Stimulated activated CD4-positive, alpha-beta T cell treated with anti-CD3 and anti-CD28 coated beads, Interleukin-15, amount 100 ng/mL, for 1 hour (primary cell): ENCODE measurements at places on chromosomes 13 and 19.
A peak's percentile ranks its signal among the peaks of the same experiment; 100 is the strongest.

GRCh38 chr13:81021284-81021840, 680.4 kb upstream of the SPRY2 start:
- no peak for DNase-seq

DNA sequence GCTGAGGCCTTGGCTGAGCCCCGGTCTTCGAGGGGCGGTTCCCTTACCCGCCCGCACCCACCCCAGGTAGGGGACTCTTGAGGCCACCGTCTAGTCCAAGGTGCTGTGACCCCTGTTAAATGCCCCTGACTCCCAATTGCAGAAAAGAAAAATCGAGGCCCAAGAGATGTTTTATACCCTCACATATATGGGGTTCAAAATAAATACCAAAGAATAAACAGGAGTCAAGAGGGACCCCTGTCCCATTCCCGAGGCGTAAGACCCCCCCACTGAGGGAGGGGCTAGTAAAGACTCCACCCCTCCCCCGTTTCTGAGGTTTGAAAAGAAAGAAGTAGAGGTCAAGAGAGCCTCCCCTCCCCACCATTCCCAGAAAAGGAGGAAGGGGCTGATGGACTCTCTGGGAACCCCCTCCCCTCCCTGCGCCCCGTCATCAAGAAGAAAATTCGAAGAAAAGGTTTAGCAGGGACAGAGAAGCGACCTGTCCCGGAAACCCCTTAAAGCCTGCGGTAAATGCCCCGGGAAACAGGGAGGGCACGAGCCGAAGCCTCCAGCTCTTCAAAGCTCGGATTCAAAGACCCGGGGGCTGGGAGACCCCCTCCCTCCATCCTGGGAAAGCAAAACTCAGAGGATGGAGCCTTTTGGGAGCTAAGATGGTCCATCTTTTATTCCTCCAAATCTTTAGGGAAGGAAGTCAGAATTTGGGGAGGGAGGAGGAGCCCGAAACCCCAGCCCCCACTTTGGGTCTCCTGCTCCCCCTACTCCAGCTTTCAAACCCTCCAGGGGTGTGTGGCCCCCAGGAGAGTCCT, 755 bp upstream of the RAB3A start:
- DNase-seq = no peak

DNA sequence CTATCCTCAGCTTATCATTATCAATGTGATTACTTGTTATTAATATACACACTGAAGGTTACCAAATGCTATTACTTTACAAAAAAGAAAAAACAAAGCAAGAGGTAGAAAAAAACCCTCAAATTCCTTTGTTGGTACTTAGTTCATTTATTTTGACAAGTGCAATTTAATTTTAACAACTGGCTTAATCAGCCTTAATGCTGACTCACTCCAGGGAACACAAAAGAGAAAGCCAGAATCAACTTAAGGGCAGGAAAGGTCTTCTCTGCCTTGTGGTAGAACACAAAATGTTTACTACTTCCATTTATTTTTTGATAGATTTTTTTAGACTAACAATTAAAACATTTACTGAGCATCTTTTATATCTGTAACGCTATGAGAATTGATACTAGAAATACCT, 417.1 kb downstream of the PCDH17 start:
- no peak for DNase-seq

DNA sequence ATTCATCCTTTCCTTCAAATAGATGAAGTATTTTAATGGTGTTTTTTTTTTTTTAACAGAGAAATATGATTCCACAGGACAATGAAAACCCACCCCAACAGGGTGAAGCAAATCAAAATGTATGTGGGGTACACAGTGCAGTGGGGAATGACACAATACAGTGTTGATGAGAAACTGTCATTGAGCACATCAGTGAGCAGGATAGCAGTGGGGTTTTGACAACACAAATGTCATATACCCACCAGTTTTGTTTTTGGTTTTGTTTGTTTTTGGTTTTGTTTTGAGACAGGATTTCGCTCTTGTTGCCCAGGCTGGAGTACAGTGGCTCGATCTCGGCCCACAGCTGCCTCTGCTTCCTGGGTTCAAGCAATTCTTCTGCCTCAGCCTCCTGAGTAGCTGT, 29.2 kb downstream of the ZNF844 start:
- no peak for DNase-seq

DNA sequence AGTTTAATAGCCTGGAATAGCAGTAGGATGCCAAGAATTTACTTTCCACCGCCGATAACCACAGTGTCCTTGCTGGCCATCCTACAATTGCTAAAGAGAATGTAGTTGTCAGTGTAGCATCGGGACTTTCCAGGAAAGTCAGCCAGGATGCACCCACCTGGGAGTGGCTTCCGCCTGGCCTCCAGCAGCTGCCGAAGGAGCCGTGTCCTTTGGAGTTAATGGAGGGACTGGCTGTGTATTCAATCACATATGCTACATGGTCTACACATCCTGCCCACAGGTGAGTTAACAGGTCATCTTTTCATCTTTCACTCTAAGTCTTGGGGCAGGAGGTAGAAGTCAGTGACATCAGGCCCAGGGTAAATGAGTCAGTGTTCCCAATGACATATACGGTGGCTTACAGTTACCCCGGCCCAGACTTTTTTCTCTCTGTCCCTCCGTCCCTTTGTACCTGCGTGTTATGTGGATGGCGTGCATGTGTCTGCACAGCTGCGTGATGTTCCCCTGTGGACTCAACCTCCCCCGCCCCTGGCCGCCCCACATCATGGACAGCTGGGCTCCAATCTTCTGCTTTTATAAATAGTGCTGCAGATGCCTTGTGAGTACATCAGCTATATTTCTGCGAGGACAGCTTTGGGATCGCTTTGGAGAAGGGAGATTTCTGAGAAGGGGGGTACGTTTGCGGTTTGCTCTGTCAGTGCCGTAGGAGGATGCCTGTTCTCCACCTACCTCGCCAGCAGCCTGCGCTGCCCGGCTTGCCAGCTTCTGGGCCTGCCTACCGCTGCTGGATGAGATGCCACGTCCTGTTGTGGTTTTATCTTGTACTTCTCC, 63.1 kb downstream of the ATP11A start:
- no peak for DNase-seq

- DNase-seq = peak; percentile 25
Measured at GRCh38 chr13:113297370-113298042, 467 bp downstream of the LAMP1 start.

GRCh38 chr13:112959701-112960542, 9.1 kb upstream of the MCF2L start:
- no peak for DNase-seq

DNA sequence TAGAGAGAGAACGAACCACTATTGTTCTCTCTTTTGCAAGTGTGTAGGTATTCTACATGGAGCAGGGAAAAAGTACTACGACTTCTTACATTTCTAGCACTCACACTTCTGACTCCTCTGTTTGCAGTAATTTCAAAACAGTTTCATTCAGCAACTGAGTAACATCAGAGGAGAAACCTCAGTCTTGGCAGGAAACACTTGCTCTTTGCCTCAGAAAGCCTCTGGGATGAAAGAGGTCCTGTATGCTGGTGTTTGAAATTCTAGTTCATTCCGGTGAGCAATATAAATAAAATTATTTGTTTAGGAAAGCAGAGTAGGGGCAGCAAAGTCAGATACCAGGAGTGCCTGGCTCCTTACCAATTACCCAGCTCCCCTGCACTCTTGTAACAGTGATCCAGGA, 595.5 kb downstream of the TBC1D4 start:
- no peak for DNase-seq

- no peak for DNase-seq
Measured at GRCh38 chr13:44685641-44686040, 109.5 kb upstream of the TSC22D1 start.

GRCh38 chr13:77574096-77574495, 38.6 kb downstream of the SCEL start:
- no peak for DNase-seq

DNA sequence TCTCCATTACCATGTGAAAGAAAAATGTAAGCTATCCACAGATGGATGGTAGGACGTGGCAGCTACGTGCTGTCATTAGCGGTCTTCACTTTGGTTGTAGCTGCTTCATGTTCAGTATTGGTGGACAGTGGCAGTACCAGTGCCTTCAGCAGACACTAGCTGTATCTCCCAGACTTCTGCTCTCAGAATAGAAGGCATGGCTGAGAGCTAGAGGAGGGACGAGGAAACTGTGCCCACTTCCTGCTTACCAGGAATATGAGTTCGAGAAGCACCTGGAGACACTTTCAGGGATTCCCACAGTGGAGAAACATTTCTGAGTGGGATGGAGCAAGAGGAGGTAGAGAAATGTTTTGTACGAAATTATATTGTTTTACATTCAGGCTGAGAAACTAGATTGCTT, 6.9 kb upstream of the SHISA2 start:
- DNase-seq = no peak

DNA sequence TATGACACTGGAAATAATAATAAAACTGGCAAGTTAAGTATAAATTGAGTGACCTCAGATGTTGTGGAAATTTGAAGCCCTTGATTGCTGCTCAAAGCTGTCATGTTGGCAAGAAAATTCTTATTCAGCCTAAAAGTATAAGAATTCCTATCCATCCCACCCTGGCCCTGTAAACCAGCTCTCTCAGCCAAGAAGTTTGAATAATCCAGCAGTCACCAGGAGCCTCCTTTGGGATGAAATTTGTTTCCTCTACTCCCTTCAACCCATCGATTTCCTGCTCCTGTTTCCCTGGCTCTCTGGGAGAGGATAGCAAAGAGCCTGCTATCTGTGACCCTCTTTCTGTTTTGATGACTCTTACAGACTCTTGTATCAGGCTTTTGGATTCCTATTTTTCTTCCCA, 169.3 kb downstream of the LHFPL6 start:
- no peak for DNase-seq

GRCh38 chr13:100826441-100826840, 151.8 kb upstream of the TMTC4 start:
- DNase-seq = no peak

- no peak for DNase-seq
Measured at GRCh38 chr19:47104680-47105079, 8.9 kb downstream of the ZC3H4 start.

DNA sequence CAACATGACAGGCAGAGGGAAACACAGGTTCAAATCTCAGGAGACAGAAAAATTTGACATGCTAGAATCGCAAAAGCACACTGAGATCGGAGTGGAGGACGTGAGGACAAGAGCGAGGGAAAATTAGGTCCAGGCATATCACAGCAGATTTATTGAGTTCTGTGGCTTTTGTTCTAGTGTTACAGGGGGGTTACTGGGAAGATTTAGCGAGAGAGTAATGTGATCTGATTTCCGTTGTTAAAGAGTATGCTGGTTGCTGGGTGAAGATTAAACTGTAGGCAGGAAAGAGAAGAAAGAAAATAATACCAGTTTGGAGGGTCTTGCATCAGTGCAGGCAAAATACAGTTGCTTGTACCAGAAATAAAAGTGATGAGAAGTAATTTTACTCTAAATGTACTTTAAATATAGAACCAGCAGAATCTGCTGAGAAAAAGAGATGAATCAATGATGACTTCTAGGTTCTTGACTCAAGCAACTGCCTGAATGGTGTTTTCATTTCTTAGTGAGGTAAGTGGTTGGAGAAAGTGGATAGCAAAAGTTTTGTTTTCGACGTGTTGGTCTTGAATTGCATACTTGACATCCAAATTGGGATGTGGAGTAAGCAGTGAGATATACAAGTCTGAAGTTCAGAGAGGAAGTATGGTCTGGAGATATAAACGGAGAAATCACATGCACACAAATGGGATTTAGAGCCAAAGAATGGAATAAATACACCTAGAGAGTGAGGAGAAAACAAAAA, 35.7 kb downstream of the UFM1 start:
- no peak for DNase-seq

GRCh38 chr19:21264416-21264815, 64.8 kb downstream of the ZNF708 start:
- DNase-seq = no peak

DNA sequence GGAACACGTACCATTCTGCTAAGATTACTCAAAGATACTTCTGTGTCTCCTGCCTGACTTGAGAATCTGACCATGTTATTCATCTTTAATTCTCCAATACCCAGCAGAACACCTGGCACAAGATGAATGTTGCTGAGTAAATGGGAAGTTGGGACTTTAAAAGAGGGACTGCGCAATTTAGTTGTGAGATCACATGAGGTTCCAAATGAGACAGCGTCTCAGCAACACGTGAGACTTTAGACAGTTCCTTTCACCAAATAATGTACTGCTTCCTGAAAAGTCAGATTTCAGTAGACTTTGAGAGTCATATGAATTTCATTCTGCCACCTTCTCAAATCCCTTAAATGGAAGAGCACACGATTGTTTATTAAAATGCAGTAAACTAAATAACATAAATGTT, 36.7 kb downstream of the DOCK9 start:
- no peak for DNase-seq

DNA sequence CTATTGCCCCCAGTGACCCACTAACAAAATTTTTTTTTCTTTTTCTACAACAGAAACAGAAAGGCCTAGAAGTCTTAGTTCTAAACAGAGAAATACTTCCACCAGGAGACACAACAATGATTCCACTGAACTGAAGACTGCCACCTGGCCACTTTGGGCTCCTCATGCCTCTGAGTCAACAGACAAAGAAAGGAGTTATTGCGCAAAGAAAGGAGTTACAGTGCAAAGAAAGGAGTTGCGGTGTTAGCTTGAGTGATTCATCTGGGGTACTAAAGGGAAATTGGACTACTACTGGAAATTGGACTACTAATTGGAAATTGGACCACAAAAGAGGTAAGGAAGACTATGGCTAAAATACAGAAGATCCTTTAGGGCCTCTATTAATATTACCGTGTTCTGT, 116.6 kb downstream of the PCDH17 start:
- DNase-seq = no peak

GRCh38 chr13:59774491-59774971, 389.2 kb downstream of the DIAPH3 start:
- no peak for DNase-seq

DNA sequence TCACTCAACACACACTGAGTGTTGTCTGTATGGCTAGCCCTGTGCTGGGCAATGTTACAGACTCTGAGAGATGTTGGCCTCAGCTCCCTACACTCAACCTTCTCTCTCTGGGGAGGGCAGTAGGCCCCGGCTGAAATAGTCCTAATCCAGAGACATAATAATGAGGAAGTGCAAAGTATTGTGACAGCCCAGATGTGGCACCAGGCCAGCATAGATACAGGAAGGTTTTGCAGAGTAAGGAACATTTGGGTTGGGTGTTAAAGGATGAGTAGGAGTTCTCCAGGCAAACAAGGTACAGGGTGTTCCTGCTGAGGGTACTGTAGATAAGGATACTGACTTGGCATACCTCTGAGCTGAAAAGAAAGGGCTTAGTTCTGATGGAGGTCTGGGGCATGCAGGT, 2.4 kb downstream of the LIN7B start:
- DNase-seq = no peak

DNA sequence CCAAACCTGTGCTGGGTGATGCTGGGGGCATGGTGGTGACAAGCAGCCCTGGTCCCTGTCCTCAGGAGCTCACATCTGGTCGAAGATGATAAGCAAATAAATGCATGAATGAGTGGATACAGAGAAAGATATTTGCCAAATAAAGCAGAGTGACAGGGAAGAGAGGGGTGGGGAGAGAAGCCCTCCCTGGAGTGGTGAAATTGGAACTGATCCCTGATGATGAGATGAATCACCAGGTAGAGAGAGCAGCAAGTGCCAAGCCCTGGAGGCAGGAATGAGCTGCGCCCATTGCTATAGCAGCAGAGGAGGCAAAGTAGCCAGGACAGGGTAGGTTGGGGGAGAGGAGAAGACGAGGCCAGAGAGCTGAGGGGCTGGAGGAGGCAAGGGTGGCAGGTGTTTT, 13.7 kb downstream of the FXYD5 start:
- no peak for DNase-seq

GRCh38 chr13:103178986-103179943, 113.0 kb upstream of the SLC10A2 start:
- no peak for DNase-seq
